ENCODE measurements at places on chromosomes 2 and 18. TPM values are rescaled to one million over a fixed set of nuclear protein-coding genes. Genes with fewer than 3 reads are reported as not detected.

AOX1 gene
- 0.71 TPM for total RNA-seq

DSG4 gene
- 0.07 TPM for total RNA-seq

NEUROD1 gene
- total RNA-seq, result not detected

IFIH1 gene
- total RNA-seq, result 7.0 TPM

RAMP1 gene
- 23.4 TPM for total RNA-seq

CREG2 gene
- total RNA-seq, result 0.12 TPM

DNA sequence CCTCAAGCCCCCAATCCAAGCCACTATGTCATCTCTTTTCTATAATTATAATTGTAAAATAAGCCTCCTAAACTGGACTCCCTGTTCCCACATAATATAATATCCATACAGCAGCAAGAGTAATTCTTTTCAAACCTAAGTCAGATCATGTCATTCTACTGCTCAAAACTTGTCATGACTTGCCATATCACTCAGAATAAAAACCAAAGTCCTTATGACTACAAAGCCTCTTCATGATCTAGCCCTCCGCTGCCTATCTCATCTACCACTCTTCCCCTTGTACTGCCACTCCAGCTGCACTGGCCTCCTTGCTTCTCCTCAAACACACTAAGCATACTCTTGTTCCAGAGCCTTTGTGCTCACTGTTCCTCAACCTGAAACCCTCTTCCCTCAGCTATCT, 69.9 kb downstream of the MEMO1 start:
- H3K36me3 ChIP-seq, result 0 out of 2 replicates have a peak, but pooled peaks cover 2% of the 10 kb centered on the region
- H3K27ac ChIP-seq, result no peak overlapping the region
- H3K27me3 ChIP-seq, result no peaks in the 10 kb centered on the region
- no peak for DNase-seq

- H3K4me3 ChIP-seq, result no peak overlapping the region
- H3K4me1 ChIP-seq, result peaks cover 9% of the 10 kb centered on the region
- no peak overlapping the region for H3K27ac ChIP-seq
- H3K36me3 ChIP-seq, result no peaks in the 10 kb centered on the region
Observed at GRCh38 chr18:58051765-58052460, 7.9 kb downstream of the NEDD4L start.

DNA sequence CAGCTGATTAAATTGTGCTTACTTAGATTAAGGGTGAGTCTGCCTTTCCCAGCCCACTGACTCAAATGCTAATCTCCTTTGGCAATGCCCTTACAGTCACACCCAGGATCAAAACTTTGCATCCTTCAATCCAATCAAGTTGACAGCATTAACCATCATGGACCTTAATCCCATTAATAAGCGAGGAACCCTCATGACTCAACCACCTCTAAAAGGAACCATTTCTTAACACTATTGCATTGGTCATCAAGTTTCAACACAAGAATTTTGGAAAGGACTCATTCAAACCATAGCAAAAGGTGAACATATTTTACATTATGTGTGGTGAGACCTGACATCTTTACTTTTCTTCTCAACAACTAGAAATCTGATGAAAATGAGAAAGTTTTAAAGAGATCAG, 187.0 kb downstream of the OSR1 start:
- H3K27me3 ChIP-seq, result no peaks in the 10 kb centered on the region
- no peak for DNase-seq
- no peaks in the 10 kb centered on the region for H3K36me3 ChIP-seq
- 0 out of 2 replicates have a peak, but pooled peaks cover 2% of the 10 kb centered on the region for H3K4me1 ChIP-seq
- no peak overlapping the region for H3K27ac ChIP-seq
- H3K4me3 ChIP-seq, result no peak overlapping the region

DNA sequence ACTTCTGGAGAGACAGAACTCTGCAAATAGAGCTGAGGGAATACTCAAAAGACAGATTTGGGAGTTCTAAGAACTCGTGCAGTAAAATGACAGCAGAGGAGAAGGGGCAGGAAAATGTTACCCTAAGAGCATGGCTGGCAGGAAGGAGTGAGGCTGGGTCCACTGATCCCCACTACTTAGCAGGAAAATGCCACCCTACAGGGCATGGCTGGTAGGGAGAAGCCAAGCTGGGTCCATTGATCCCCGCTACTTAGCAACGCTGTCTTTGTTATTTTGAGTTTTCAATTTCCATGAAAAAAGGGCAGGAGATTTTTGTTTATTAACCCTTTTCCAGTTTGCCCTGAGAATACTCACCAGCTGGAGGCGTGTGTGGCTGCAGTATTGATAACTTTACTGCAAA, 100.3 kb upstream of the TMEM200C start:
- DNase-seq, result no peak
- no peak overlapping the region for H3K27ac ChIP-seq
- no peaks in the 10 kb centered on the region for H3K4me1 ChIP-seq
- no peak overlapping the region for H3K4me3 ChIP-seq

DNA sequence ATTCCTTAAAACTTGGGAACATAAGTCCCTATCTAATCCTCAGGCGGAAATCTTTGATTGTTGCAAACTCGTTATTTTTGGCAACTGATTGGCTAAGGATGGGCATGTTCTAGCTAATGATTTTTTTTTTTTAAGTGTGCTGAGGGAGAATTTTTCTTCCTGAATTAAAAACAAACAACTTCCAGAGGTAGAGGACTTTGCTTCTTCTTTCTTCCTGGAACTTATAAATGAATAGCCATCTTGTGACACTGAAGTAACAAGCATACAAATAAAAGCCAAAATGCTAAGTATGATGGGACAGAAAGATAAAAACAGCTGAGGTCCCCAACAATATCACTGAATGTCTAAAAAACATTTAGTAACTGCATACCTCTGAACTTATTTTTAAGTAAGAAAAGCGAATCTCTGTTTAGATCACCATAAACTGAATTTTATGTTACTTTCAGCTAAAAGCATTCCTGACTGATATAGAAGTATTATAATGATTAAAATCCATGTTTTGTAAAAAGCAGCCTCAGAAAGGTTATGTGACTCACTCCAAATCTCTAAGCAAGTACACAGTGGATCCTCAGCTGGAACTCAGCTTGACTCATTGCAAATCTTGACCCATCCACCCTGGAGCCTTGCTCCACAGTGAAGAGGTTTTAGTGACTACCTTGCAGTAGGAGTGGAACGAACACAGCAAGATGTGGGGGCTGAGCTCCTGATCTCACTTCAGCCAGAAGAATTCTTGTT, 344.4 kb downstream of the CLIP4 start:
- peaks cover 73% of the 10 kb centered on the region for H3K27me3 ChIP-seq
- H3K4me3 ChIP-seq, result no peak overlapping the region
- H3K4me1 ChIP-seq, result no peaks in the 10 kb centered on the region
- no peak overlapping the region for H3K27ac ChIP-seq
- no peaks in the 10 kb centered on the region for H3K36me3 ChIP-seq

DNA sequence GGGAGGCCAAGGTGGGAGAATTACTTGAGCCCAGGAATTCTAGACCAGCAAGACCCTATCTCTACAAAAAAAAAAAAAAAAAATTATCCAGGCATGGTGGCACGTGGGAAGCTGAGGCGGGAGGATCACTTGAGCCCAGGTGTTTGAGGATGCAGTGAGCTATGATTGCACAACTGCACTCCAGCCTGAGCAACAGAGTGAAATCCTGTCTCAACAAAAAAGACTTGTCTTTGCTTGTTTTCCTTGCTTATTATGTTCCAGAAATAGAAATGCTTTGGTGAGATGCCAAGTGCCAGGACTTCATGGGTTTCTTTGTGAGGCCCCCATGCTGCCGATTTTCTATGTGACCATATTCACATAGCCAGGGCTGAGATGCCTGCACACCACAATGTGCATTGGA, 9.0 kb downstream of the DCDC2C start:
- no peaks in the 10 kb centered on the region for H3K4me1 ChIP-seq
- peaks cover 24% of the 10 kb centered on the region for H3K27me3 ChIP-seq
- H3K27ac ChIP-seq, result no peak overlapping the region
- no peak for DNase-seq

GRCh38 chr2:55999790-56000189, 76.2 kb upstream of the EFEMP1 start:
- no peaks in the 10 kb centered on the region for H3K4me1 ChIP-seq
- no peak overlapping the region for H3K4me3 ChIP-seq
